KG1 (cell line): ENCODE measurements at places on chromosomes 13 and 19.

DNA sequence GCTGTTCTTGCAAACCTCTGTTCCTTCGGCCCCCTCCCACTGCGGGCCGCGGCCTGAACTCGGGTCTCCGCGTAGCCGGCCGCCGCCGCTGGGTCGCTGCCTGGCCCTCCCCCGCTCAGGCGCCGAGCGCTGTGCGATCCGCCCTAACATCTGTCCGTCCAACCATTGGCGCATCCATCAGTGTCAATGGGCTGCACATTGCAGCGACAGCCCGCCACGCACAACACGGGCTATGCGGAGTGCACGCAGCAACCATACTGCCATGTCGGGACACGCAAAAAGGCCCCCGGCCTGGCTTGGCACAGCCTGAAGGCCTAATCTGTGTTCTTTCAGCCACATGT, 2.6 kb upstream of the TSHZ3 start:
- no peak for DNase-seq

GRCh38 chr13:33307843-33308242, 22.3 kb upstream of the STARD13 start:
- DNase-seq, result no peak

- DNase-seq, result peak; percentile 53
Measured at GRCh38 chr19:8517551-8518442, 3.8 kb upstream of the ZNF414 start.

DNA sequence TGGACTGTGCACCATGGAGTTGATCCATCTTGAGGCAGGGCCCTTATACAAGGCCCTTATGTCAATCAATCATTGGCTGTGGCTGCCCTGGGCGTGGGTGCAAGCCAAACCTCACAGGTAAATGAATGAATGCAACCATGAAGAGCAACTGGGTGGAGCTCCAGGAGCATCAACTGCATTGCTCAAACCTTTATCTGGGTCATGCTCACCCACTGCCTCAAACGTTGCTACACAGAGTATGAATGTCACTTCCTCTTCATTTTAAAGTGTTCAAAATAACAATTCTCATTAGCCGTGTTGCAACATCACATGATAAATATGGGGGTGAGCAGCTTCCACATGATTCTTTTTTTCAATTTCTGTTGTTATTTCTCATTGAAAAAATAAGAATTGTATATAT, 6.4 kb upstream of the ZNF333 start:
- DNase-seq, result no peak

- peak; percentile 55 for DNase-seq
Measured at GRCh38 chr13:29595380-29596063, at the start of gene SLC7A1. Gene SLC7A1 (minus strand): TSS chr13:29595688. CDS start chr13:29536188, 59,500 bp downstream.
